Activated CD8-positive, alpha-beta memory T cell treated with anti-CD3 and anti-CD28 coated beads for 1 hour (primary cell): ENCODE measurements at places on chromosomes 3 and 15.

GRCh38 chr15:45200799-45201556 is 13.2 kb upstream of the SHF start:
- peak; percentile 43 for DNase-seq

- no peak for DNase-seq
Measured at GRCh38 chr3:78613421-78613879, 1154.3 kb downstream of the ROBO1 start.

DNA sequence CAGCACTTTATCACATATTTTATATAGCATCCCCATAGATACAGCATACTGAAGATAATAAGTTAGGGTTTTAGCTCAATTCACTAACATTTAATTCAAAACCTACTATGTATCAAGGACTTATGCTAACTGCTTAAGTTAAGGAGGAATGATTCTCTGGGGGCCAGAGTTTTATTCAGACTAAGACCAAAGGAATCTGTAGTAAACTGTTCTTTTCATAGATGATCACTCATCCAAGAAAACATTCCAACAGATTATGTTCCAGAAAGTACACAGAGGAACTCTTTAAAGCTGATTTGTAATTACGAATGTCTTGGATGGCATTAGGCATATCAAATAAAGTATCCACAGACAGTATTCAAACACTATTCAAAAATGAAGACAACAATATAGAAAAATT is 226.4 kb downstream of the SCAPER start:
- DNase-seq, result no peak

DNA sequence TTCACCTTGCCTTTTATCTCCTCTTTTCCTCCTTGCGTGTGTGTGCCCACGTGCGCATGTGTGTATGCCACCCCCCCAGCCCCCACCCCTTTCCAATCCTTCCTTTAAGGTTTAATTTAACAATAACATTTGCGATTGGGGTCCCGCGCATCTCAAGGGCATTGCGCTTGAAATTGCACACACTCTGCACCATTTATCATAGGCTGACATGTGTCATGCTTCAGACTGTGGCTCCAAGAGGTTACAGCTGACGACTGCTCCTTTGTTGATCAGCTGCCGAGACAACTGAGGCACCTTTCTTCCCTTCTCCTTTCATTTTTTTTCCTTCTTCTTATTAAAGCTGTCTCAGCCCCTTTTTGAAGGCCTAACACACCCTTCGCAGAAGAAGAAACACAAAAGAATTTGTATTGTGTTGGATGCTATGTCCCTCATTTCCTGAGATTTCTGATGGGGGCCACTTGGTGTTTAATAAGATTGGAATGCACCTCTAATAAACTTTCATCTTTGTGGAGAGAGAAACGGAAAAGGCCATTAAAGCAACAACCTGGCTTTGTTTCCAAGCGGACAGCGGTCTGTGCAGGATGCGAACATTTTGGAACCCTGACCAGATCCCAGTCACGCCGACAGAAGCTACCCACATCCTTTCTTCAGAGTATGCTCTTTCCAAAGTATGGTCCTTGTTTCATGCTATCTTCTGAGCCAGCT is 470.1 kb downstream of the MCTP2 start:
- no peak for DNase-seq

DNA sequence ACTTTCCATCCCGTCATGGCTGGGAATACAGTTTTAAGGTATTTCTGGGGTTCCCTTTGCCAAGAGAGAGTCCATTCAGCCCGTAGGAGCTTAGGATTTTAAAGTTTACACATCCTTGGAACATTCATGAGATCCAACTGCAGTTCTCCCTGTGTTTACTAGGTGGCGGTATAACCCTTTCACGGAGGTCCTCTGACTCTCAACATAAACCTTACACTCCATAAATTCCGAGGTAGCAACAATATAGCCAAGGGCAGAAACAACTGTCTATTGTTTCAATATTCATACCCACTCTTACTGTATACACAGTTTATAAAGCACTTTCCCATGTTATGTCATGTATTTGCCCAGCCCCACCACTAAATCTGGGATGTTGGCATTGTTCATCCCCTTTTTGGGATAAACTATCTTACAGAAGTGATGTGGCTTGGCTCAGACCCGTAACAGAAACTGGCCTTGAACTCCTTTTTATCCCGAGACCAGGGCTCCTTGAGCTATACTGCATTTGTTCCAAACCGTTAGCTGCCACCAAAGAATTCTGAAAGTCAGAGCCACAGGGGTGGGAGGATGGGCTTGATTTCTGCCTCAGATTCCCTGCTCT is 69.2 kb upstream of the COL6A5 start:
- no peak for DNase-seq

DNA sequence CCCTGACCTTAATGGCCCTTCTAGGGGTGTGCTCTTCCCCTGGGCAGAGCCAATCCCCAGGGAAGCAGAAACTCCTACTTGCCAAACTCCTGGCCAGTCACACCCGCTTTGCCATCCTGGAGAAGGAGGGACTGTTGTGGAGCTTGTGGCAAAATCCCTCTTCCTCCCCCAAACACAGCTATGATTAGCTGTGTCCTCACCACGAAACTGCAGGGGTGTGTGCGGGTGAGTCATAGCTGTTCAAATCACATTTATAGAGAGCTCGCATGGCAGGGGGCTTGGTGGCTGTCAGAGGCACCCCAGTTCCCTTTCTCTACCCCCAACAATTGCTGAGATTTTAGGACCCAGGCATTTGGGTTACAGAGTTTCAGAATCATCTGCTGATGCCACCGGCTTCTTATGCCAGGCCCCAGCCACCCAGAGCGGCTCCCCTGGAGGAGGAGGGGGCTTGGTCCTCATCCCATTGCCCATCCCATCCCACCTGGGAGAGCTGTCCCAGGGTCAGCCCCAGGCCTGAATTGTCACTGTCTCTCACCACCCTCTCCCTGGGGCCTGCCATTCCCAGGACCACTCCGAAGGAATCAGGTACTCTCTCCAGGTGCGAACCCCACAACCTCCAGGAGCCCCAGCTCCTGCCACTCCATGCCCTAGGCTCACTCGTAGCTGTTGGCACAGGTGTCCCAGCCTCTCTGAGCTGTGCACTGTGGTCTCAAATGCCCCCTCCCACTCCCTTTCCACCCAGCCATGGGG is 28.8 kb upstream of the MAGEF1 start:
- DNase-seq, result no peak

DNA sequence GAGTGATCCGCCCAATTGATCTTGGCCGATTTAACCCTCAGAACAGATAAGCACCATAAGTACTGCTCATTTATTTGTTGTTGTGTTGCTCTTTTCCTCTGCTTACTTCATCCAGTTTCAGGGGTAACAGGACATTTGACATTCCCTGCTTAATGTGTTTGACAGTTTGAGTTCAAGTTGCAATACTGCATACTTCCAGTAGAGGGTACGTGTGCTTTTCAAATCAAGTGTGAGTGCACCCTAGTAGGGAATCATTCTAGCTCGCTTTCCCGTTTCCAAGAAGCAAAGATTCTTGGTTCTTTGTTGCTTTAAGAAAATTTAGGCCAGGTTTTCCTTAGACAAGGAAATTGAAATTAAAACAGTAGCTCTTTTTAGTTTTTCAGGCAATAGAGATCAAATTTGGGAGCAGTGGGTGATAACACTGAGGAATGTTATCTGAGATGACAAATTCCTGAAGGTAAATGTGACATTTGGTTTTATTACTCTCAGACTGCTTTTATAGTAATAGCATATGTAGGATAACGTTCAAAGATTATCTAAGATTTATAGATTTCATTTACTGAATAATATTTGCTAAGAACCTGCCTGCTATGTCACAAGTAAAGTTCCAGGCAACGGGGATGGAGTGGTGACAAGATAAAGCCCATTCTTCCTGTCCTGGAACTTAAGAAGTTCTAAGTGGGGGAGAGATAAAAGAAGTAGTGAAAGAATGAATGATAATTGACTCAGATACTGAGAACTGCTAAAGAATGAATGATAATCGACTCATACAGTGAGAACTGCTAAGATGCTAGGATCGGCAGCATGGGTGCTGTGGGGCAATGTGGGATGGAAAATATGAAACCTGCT is 73.3 kb downstream of the SYNPR start:
- DNase-seq, result no peak

GRCh38 chr3:66904831-66905493 is 93.1 kb upstream of the KBTBD8 start:
- no peak for DNase-seq

- DNase-seq, result no peak
Measured at GRCh38 chr3:172511783-172512762, 11.2 kb downstream of the TNFSF10 start.

GRCh38 chr15:94509259-94509658 is 277.9 kb downstream of the MCTP2 start:
- no peak for DNase-seq

DNA sequence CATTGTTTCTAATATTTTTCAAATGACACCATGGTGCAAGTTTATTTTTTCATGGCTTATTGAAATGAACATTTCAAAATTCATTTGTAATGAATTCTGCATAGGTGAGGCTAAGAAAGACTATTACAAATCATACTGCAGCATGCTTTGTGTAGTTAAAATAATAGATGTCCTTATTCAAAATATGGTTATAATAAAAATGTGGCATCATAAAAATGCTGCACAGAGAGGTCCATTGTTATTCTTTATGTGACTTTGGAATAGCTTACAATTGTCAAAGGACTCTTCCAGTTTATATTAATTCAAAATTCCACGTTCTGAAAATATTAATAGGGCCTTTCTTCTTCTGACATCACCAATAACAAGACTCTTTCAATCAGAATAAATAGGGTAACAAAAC is 222.7 kb downstream of the GAP43 start:
- DNase-seq, result no peak

GRCh38 chr3:115699706-115700105 is 76.4 kb downstream of the GAP43 start:
- DNase-seq, result no peak

DNA sequence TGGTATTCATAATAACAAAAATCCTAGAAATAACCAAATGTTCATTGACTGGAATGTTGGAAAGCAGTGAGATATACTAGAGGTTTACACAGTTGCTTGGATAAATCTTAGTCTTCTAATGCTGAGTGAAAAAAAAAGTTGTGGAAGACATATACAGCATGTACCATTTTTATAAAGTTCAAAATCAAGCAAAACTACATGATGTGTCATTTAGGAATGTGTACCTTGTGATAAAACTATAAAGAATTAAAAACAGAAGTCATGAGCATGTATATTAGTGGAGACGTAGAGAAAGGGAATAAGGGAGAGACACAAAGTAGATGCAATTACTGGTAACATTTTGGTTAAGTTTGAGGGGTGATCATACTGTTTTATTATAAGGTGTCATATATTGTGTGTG is 45.2 kb downstream of the FBXL2 start:
- no peak for DNase-seq

- no peak for DNase-seq
Measured at GRCh38 chr3:155418407-155418806, 124.9 kb upstream of the STRIT1 start.

DNA sequence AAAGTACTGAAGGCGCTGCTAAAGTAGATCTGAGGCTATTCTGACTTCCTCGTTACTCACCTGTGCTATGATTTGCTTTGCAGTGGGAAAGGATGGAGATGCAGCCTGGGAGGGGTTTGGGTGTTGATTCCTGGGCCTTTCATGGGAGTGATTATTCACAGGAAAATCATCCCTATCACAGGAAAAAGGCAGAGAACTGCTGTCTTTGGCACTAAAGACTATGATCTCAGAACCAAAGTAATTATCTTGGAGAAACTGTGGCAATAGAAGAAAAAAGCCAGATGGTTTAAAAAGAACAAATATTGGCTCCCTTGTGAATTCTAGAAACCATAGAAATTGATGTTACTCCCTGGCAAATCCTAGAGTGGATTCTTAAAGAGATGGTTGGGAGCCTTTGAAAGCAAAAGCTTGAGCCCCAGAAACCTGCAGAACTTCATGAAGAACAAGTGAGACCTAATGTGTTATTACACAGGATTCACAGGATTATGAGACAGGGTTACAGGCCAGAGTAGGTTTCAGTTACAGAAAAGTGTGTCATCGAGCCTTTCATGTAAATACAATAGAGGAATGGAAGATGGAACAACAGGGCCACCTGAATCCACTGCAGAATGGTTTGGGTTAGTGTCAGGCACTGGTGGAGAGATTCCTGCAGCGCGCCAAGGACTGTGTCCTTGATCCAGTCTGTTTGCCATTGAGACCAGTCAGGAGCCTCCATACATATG is 85.7 kb downstream of the OXNAD1 start:
- no peak for DNase-seq

DNA sequence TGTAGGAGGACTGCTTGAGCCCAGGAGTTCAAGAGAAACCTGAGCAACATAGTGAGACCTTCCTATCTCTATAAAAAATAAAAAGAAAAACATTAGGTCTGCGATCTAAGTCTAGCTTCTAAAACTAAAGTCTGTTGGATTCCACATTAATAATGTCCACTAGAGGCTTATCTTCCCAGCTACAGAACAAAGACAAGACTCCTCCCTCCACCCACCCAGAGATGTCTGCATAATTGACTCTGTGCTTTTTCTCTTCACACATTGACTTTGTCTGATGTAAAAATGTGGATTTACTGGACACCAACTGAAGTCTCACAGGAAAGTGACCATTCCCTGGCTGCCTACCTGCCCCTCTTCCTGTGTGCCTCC is 91.8 kb downstream of the ATP10A start:
- DNase-seq, result no peak

GRCh38 chr3:32200490-32200889 is 38.0 kb upstream of the CMTM8 start:
- no peak for DNase-seq

- no peak for DNase-seq
Measured at GRCh38 chr15:74193299-74193718, 9.3 kb downstream of the STRA6 start.

GRCh38 chr3:64149886-64150285 is 75.4 kb downstream of the PRICKLE2 start:
- no peak for DNase-seq

GRCh38 chr15:23912191-23912590 is 225.1 kb upstream of the NDN start:
- no peak for DNase-seq

DNA sequence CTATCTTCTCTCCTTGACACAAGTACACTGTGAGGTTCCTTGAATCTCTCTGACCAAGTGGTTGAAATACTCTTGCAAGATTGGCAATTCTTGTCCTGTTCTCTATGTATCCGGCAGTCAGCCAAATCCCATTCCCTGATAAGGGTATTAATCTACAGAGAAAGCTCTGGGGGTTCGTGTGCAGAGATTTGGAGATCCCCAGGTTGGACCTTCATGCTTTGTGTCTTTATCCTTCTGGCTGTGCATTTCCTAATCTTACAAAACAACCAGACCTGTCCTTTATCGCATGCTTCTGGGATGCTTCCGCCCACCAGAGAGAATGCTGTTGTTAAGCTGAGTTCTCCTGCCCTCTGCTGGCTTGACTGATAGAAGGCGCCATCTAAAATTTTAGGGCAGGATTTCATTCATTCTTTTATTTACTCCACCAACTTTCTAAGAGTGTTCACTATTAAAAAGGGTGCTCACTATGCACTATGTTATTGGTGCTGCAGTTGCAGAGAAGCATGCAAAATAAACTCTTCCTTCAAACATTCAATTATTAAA is 8.6 kb upstream of the SST start:
- DNase-seq, result no peak
